Muscle of leg (tissue), 16 donors: ENCODE measurements at places on chromosomes 11 and 22.
A peak's percentile ranks its signal among the peaks of the same experiment; 100 is the strongest.

DNA sequence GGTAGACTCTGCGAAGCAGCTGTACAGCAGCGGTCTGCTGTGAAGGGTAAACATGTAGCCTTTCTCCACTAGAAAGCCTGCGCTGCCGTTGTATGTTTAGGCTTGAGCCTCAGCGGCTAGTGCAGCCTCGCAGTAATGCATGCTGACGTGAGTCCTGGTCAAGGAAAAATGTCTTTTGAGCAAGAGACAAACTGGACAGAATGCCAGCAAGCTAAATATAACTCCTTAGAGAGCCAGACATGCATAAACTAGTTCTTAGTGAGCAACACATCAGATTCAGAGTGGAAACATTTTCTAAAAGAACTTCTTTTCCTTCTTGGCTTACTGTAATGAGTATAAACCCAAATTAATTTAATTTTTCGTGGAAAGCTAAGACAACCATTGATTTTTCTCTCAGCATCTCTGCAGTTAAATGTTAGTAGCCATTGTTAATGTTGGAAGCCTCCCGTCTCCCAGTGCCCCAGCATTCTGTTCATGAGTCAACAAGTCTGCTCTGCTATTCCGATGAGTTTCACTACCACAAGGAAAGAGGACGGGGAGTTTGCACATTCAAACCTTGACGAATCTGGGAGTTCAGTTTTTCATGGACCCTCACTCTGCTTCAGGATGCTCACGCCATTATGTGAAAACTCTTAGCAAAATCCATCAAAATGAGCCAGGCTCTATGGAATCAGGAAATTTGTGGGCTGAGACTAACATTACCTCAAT is 51.4 kb downstream of the JAM3 start:
- peak; percentile 98 for DNase-seq

DNA sequence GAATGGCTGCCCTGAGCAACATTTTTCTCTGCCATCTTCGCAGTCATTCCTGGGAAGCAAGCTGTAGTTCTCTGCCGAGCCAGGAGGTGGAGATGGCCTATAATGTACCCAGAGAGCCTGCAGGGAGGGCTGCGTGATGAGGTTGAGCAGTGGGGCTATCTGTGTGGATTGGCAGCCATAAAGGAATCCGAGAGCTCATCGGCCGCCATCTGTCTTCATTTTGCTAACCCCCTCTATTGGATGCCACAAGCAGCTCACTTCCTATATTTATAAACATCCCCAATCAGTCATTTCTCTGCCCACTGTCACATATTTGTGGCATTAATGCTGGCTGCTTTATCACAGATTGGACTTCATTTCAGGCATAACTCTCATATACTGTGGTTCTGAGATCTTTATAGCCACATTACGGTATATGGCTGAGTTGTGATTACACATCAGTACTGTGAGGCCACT is 209.5 kb downstream of the NTM start:
- DNase-seq, result peak; percentile 30

DNA sequence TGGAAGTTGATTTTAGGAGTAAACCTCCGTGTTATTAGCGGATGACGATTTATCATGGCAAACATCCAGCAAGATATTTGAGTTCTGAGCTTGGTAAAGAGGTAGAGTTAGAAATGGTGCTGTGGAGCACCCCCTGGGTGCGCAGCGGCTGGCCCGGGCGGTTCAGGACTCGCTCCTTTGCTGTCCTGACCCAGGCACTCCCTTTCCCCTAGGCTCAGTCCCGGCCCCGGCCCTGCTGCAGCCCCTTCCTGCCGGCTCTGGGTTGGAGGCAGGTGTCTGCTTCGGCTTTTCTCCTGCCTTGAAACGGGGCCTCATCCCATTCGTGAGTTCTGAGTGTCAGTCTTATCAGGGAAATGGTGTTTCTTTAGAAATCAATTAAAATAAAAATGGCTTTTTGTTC is 33.4 kb downstream of the AP2A2 start:
- DNase-seq, result no peak

DNA sequence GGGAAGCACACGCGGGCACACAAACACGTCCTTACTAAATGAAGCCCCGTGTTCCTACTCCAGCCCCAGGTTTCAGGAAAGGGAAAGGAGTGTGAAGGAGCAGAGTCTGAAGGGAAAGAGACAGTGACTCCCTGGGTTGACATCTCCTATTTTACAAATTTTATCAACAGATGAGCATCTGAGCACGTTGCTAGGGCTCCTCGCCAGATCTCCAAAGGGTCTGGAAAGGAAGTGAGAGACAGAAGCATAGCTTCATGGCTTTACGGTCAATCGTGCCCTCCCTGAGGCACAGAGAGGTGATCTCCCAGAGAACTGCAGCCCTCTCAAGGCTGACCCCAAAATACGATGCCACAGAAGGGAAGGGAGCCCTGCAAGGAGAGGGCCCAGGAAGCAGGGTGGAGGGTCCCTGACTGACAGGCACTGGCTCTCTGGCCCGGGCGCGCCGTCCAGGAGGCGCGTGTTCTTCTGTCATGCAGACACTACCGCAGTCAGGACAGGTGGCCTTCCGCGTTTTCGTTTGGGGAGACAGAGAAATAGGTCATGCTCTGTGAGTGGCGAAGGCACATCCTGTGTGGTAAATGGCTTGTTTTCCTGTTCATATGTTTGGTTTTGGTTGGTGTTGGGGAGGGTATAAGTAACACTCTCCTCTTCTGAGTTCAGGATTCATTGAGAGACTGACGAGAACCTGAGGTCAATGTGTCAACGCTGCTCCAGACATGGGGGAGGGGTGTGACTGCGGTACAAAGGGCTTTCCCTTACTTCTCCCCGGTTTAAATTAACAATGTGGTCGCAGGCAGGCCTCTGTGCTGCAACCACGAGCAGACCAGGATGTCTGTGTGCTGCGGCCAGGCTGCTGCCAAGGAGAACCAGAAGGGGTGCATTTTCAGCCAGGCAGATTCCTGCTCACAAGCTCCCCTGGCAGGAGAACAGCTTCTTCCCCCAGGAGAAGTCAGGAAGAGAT is 813.3 kb downstream of the OPCML start:
- peak; percentile 9 for DNase-seq

- DNase-seq, result no peak
Measured at GRCh38 chr22:29074276-29074772, 1.5 kb downstream of the KREMEN1 start.

DNA sequence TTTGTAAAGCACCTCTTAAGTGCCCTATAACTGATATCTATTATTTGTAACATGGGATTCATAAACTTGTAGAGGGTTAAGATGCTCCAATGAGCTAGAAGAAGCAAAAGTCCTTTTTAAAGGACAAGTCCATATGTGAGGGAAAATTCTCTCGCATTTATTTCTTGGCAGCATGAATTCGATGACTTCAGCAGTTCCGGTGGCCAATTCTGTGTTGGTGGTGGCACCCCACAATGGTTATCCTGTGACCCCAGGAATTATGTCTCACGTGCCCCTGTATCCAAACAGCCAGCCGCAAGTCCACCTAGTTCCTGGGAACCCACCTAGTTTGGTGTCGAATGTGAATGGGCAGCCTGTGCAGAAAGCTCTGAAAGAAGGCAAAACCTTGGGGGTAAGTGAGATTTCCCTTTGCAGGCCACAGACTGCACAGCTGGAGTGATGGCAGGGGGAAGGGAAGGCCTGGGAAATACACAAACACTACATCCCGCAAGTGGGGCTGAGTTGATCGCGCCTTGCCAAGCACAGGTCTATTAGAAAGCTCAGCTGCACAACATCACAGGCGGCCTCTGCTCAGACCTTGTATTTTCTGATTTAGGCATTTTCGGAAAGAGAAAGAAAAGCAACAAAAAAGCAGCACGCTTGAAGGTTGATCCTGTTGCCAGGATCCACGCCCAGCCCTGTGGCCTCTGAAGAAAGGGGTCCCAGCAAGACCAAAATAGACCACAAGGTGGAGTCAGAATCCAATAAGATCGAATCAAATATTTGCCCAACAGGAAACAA is 1.5 kb downstream of the MS4A8 start:
- DNase-seq, result peak; percentile 79

- peak; percentile 57 for DNase-seq
Measured at GRCh38 chr11:57340039-57340615, 2.0 kb downstream of the P2RX3 start.

DNA sequence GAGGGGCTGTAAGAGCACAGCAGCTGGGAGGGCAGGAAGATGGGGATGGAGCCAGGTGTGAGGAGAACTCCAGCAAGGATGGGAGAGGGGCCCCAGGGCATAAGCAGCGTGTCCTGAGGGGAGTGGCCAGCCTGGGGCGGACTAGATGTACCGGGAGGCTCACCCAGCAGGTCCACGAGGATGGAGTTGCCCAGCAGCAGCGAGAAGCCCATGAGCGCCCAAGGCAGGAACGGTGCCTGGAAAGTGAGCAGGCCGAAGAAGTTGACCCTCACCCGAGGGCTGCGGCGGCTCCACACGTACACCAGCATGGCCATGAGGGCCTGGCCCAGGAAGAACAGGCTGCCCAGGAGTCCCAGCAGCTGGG is 1.3 kb downstream of the DERL3 start:
- no peak for DNase-seq

- DNase-seq, result no peak
Measured at GRCh38 chr22:44828193-44828592, 75.8 kb downstream of the ARHGAP8 start.

- peak; percentile 53 for DNase-seq
Measured at GRCh38 chr11:11163236-11163635, 189.8 kb downstream of the CSNK2A3 start.

DNA sequence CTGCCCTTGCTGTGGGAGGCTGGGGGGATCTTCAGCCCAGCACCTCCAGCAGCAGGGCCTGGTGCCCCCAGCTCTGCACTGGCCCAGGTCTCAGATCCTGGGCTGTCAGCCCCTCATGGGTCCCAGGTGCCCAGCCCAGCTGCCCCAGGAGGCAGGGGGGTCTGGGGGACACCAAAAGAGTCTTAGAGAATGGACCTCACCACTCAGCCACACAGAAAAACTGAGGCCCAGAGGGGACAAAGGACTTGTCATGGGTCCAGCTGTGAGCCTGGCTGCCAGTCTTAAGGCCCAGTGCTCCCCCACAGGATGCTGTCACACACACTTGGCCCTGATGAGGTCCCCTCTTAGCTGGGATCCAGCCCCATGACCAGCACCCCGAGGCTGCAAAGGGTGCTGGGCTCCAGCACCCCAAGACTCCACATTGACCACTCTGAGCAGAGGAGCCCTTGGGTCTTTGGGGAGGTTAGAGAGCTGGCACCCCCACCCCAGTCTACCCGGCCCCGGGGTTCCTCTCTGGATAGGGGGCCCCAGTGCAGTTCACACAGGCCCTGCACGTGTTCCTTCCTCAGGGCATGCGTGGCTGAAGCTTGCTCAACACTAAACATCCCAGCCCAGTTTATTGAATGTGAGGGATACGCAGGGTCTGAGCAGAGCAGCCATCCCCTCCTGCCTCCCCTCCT is 54.4 kb downstream of the IGLL5 start:
- DNase-seq, result no peak

GRCh38 chr11:20937826-20938225 is 268.4 kb downstream of the NELL1 start:
- DNase-seq, result no peak

GRCh38 chr11:2248762-2249161 is 21.6 kb downstream of the ASCL2 start:
- DNase-seq, result no peak

GRCh38 chr11:10461276-10461790 is 6.3 kb downstream of the AMPD3 start:
- no peak for DNase-seq

DNA sequence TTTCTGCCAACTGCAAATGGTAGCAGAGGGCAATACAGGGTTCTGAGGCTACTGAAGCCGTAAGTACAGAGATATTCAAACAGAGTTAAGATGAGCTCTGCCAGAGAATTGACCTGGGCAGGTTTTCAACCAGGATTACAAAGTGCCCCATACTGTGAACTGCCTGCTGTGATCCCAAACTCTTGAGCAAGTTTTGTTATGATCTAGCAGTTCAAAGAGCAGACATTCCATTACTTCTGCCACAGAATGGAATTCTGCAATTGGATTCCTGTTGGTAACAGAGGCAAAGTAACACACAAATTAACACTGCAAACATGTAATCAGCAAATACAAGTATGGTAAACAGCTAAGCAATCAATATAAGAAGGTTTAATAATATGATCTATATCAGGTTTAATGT is 31.2 kb downstream of the ALG9 start:
- no peak for DNase-seq

GRCh38 chr11:60871378-60872061 is 4.2 kb downstream of the ZP1 start:
- DNase-seq, result no peak

DNA sequence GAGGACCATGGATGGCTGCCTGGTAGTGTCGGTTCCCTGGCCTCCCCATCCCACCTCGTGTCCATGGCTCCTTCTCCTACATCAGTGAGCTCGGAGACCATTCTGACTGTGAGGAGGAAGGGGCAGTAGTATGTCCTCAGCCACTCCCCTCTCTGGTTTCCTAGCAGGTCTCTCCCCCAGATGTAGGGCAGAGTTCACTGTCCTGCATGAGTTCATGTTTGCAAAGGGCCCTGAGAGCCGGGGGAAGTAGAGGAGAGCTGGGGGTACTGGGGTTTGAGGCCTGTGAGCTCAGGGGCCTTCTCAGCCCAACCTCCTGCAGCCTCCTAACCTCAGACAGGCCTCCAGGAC is 18.4 kb upstream of the ST3GAL4 start:
- DNase-seq, result no peak

- no peak for DNase-seq
Measured at GRCh38 chr11:128832121-128832497, 35.0 kb downstream of the KCNJ1 start.

DNA sequence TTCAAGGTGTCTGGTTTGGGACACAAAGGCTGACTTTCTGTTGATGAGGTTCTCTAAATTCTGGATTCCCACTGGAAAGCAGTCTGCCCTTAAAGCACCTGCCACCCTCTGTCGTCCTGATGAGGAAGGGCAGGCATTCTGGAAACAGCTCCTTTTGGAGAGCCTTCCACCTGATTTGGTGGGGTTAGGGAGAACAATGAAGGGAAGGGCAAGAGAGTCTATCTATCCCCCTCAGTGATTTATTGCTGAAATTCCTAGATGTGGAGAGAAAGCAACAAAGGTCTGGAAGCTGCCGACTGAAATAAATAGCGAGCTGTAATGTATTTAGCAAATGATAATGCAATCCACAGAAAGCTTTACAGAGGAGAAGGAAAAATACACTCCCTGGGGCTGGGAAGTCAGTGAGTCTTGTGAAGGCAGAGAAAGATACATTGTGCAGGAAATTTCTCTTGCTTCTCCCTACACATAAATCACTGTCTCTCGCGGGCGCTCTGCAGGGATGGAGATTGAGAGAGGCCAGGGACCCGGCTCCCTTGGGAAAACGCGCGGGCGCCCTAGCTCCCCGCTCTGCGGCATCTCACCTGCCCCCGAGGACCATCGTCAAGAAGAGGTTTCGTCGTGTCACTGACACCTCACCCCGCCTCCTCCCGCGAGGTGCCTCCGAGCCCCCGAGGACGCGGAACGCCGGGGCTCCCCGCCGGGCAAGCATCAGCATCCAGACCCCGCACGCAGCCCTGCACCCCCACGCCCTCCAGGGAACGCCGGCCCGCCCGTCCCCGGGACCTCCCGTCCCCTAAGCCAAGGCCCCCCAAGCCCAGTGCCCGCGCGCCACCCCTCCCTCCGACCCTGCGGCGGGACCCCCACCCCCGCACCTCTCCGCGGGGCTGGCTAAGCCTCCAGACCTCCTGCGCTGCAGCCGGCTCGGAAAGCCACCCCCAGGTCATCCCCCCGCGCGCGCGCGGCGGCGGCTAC is 673 bp downstream of the CDON start:
- DNase-seq, result peak; percentile 69
